Choroid plexus epithelial cell (primary cell): ENCODE measurements at places on chromosomes 7 and 10.

DNA sequence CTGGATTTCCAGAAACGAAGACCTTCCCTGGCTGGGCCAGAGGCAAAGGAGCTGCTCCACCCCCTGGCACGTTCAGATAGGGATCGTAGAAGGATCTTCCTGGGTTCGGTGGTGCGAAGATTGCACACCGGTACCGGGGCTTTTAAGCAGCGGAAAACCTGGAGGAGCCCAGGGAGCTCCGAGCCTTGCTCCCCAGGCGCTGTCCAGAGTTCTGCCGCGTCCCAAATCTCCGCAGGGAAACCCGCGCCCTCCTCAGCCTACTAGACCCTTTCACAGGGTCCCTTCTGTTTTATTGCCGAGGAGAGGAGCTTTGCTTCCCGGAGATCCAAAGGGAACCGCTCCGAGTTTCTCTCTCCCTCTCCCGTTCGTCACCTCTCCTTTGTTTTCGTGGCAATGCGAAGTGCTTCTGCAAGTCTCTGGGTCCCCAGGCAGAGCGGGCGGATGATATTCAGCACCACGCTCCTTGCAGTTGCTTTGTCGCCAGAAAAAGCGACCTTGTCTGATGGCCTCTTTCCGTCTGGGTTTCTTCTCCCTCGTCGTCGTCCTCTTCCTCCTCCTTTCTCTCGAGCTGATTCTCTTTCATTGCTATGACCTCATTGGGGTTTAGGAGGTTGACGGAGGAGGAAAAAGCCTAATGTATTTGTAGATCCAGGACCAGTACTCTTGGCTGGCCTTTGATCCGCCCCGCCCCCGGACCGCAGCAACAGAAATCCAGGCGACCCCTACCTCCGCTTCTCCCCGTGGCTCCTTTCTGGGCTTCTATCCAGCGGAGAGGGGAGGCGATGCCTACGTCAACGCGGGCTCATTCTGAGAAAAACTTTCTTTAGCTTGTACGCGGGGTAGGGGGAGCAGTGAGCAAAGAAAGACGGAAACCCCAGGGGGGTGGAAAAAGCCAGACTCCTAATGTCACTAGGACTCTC, at the start of gene TMEM196:
TMEM196 (minus strand) TSS at position 777 of the 920 bp plus-strand sequence. CDS start 921 bp downstream, outside the sequence.
- DNase-seq = peak; percentile 26

GRCh38 chr7:148670807-148671206, 27.9 kb upstream of the CUL1 start:
- no peak for DNase-seq

DNA sequence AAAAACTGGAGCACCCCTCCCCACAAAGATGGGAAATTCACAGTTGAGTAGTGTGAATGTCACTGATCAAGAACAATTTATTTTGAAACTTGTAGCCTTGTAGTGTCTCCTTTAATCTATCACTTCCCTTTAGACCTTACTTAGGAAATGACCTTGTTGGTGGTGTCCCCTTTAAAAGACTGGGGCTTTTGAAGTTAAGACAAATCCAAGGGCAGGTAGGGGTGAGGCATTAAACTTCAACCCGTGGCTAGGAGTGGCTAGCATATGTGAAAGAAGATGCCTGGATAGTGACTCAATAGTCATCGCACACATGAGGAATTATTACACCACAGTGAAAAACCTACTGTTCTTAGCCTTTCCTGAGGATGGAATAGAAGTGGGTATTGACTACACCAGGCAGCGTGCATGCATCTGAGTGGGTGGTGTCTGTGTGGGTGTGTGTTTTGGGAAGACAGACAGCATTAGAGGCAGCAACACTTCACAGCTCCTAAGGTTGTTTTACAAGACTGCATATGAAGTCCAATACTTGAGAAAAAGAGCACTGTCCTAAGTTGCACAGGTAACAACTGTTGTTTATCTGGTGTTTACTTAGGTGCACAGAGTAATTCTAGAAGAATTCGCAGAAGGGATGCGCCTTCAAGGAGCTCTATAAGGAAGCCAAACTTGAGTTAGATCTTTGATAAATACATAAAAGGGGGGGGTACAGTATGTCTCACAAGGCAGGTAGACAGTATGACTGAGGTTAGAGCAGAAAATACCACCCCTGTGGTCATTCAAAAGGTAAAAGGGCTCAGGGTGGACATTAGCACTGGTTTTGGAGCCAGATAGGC, 32.9 kb downstream of the ABLIM1 start:
- DNase-seq = peak; percentile 40

DNA sequence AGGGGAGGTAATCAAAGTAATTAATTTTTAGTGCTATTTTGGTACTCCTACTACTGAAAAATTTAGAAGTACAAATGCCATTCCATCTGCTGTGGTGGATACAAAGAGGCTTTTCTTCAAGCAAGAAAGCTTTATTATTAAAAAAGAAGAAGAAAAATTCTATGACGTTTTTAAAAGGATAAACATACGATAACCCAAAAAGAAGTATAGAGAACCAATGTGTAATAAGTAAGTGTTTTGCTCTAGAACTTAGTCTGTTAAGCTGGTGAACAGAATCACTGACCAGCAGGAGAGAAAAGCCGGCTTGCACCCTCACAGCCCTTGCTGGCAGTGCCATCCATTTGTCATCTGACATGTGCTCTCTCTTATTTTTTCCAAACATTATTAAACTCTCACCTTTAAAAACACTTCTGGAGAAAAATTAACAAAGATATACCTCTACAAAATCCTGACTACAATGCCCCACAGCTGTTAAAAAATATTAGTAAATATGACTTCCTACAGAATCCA, 81.5 kb downstream of the SRPK2 start:
- DNase-seq = no peak

DNA sequence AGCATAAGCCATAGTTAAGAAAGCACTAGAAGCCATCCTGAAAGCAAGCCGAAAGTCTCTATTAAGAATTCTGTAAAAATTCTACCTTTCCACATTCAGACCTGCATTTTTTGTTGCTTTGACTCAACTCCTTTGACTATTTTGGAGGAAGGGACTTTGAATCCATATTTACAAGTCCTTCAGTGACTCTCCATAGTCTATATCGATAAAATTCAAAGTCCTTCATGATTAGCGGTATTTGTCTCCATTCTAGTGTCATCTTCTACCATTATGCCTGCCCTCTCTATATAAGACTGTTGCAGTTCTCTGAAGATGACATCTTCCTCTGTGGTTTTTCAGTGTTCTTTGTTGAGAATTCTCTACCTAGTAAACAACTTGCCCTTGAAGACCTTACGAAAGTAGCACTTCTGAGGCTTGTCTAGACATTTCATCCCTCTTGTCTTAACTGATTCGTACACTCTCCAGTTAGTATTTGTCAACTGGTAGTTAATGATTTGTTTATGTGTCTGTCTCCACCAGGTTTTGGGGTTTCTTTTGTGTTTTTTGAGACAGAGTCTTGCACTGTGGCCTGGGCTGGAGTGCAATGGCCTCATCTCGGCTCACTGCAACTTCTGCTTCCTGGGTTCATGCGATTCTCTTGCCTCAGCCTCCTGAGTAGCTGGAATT, 1.7 kb downstream of the CCSER2 start:
- DNase-seq = no peak

GRCh38 chr10:123869020-123869414, 22.6 kb downstream of the CPXM2 start:
- DNase-seq = no peak

- DNase-seq = no peak
Measured at GRCh38 chr10:116324951-116325635, 845 bp downstream of the CCDC172 start.

DNA sequence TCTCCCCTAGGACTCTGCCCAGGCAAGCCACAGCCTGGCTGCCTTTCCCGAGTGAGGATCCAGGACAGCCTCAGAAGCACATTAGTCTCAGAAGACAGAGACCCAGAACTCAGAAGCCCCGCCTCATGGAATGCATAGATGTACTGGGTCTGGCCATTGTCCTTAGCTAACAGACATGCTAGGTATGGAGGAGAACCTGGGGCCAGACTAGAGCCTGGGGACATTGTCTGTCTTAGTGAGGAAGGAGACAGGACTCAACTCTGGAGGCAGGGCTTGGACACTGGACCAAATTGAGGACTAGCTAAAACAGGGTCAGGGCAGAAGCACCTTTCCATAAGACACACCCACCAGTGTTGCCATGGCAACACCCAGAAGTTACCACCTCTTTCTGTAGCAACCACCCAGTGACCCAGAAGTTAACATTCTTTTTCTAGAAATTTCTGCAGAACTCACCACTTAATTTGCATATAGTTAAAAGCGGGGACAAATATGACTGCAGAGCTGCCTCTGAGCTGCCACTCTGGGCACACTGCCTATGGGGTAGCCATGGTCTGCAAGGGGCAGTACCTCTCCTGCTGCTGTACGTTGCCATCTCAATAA, 27.5 kb downstream of the TLX1 start:
- DNase-seq = no peak

DNA sequence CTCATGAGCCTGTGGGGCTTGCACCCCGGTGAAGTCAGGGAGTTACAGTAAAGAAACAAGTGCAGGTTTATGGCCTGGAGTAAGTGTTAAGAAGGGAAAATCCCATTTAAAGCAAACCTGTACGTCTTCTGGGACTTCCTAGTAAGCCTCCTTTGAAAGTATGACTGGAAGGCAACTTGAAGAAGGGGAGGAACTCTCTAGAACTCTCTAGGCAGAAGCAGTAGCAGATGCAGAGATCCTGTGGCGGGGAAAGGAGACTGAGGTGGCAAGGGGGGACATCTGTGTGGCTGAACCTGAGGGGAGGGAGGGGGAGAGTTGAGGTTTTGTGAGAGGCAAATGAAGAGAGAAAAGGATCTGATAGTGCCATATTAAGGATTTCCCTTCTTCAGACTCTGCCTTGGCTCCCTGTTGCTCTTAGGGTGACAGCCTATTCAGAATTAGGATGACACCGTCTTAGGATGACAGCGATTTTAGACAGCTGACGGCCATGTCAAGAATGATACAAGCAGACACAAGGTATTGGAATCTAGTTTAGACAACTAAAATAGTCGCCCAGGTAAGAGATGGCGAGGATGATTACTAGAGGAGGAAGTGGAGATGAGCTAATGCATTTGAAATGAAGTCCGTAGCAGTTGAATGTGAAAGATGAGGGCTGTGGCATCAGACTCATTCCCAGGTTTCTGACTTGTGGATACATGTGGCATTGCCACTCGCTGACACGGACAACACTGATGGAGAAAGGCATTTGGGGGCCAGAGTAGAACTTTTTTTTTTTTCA, 29.0 kb downstream of the CUL1 start:
- DNase-seq = no peak

DNA sequence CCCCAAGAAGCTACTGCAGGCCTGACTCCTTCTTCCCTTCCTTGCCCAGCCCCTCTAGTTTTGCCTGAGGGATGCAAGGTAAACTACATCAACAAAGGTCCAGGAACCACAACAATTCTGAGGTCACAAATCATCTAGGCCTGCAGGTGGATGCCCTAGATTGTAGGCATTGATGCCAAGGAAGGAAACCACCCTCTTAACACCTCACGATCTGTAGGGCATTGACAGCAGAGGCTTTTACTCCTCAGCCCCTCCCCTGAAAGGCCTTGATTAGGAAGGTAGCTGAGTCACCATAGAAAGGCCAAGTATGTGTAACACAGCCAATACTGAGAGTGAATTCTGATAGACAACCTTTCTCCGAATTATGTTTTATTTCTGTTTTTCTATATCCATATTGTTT, 46.7 kb upstream of the FAM3C start:
- no peak for DNase-seq
